Activated T-helper 1 cell treated with anti-CD3 and anti-CD28 coated beads, Interleukin-12 subunit alpha, Interleukin-12 subunit beta, Interleukin-2, Interleukin-4 antibody, amounts not matched to agents 30 ng/mL and 10 ng/mL and 1 ng/mL, durations not matched to agents 14 hours and 24 hours and 36 hours (primary cell): ENCODE measurements at places on chromosomes 12 and 14.

DNA sequence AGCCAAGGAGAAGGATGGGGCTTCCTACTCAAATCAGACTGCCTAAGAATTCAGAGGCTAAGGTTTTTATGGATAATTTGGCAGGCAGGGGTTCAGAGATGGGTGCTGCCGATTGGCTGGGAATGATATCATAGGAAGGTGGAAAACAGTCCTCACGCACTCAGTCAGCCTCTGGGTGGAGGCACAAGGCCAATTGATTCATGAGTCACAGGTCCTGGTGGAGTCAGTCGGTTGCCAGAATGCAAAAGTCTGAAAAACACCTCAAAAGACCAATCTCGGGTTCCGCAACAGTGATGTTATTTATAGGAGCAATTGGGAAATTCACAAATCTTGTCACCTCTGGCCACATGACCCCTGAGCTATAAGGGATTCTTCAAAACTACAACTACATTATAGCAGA lies 105.5 kb downstream of the GXYLT1 start:
- DNase-seq: no peak

GRCh38 chr12:96070670-96071279 lies 35.4 kb upstream of the LTA4H start:
- no peak for DNase-seq

DNA sequence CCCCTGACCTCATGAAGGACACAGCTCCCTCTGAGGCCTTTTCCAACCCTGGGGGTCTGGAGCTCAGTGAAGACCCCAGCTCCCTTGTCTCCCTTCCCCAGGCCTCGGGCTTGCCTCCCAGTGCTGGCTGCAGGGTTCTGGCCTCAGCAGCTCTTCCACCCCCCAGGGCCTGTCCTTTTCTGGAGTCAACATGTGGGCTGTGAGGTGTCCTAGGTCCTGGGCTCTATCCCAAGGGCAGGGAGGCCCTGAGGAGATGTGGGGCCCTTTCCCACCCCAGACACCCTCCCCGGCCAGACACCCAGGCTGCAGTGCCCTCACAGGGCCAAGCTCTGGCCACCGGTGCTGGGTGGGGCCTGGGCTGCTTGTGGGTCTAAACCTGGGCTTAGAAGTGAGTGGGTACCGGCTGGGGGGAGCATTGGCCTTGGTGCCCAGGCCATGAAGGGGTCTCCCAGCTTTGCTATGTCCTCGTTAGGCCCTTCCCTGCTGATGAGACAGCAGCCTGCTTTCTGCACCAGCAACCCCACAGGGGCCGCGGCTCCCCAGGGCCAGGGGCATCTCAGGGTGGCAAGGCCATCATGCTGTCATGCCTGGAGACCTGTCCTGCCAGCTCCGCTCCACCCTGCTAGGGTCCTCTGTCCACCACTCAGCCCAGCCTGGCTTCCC lies 2.7 kb upstream of the CRIP2 start:
- DNase-seq: no peak

- DNase-seq: no peak
These were observed 160.4 kb downstream of the TTC7B start for GRCh38 chr14:90655829-90656228.

- DNase-seq: no peak
These were observed 68.6 kb downstream of the EEA1 start for GRCh38 chr12:92860521-92860920.

DNA sequence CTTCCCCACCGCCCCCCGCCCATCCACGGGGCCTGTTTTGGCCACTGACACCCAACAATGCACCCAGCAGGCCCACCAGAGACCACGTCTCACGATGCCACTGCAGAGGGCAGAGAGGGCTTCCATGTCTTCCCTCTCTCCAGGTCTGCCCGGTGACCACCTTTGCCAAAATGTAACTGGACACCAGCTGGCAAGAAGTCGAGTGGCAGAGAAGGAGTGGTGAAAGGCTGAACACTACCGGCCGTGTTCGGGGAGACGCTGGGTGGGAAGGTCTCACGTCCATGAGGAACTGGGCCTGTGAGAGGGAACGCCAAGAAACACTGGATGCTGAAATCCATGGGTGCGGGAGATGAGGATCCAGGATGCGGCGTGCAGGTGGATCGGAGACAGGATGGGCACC lies 308.2 kb downstream of the ADGRD1 start:
- no peak for DNase-seq

DNA sequence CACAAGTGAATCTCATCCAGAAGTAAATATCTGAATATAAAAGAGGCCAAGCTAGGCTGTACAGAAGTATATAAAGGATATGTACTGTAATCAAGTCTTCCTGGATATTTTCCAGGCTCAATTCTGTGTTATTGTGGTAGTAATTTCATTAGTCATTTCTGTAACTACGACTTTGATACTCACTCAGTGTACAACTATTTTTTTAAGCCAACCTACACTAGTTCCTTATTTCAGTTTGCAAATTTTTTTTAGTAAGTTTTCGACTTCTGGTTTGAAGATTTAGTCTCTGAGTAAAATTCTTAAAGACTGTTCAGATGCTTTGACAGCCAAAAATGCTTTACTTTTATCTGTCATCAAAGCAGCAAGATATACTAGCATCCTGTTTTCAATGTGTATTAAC lies 130.8 kb downstream of the CAPZA3 start:
- DNase-seq: no peak

DNA sequence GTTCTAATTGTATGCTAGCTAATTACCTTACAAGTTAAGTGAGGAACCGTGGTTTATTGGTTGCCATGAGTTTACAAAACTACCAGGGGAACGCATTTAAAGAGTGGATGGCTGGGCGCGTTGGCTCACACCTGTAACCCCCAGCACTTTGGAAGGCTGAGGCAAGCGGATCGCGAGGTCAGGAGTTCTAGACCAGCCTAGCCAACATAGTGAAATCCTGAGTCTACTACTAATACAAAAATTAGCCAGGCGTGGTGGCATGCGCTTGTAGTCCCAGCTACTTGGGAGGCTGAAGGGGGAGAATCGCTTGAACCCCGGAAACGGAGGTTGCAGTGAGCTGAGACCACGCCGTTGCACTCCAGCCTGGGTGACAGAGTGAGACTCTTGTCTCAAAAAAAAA lies 2.2 kb downstream of the EIF5 start:
- DNase-seq: no peak

GRCh38 chr14:92755495-92755894 lies 7.1 kb upstream of the LGMN start:
- no peak for DNase-seq

GRCh38 chr14:90523544-90523943 lies 126.7 kb downstream of the CALM1 start:
- no peak for DNase-seq

DNA sequence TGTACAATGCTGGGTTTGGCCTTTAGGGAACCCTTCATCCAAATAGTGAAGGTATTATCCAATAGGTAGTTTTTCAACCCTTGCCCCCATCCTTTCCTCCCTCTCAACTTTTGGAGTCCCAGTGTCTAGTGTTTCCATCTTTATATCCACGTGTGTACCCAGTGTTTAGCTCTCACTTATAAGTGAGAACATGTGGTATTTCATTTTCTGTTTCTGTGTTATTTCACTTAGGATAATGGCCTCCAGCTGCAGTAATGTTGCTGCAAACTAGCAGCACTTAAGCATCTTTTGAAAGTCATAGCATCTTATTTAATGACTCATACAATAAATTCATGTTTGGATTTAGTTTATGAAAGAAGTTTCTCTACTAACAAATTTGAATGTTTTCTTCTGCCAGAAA lies 442.5 kb downstream of the NELL2 start:
- DNase-seq: no peak

DNA sequence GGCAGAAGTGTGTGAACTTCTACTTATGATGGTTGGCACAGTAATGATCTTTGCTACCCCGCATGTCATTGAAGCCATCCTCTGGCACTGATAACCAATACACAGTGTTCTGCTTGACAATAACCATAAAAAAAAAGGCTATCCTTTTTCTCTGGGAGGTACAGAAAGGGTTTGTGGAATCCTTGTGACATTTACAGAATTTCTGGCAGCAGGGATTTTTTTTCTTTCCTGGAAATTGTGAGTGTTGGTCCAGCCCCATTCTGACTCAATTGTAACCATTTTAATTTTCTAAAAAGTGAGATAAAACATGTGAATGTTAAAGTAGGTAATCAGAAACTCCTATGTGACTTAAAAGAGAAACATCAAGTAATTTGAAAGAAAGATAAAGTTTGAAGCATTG lies 943.8 kb downstream of the TMTC2 start:
- DNase-seq: no peak

DNA sequence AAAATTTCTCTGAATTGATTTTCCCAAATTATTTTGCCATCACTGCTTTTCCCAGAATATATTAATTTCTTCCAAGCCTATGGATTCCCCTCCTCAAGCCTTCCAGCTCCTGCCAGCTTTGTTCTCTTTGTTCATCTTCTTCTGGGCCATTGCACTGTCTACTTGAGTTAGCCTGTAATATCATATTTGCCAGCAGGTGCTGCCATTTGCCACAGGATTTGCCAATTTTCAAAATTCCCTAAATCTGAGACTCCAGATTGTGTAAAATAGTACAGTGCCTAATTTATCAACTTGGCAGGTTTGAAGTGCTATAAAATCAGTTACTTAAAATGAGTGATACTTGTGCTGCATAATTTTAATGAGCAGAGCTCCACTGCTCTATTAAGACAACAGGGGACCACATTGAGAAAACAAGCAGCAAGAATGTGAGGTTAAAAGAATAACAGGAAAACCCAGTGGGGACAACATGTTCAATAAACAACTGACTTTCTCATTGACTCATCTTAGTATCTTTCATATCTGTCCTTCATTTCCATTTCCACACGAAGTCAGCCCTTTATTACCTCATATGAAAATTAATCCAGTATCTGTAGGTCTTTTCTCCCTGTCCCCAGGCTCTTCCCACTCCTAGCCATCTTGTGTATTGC lies 84.6 kb upstream of the CCDC196 start:
- DNase-seq: no peak

- DNase-seq: no peak
These were observed 31.3 kb upstream of the ISM2 start for GRCh38 chr14:77529963-77530362.

DNA sequence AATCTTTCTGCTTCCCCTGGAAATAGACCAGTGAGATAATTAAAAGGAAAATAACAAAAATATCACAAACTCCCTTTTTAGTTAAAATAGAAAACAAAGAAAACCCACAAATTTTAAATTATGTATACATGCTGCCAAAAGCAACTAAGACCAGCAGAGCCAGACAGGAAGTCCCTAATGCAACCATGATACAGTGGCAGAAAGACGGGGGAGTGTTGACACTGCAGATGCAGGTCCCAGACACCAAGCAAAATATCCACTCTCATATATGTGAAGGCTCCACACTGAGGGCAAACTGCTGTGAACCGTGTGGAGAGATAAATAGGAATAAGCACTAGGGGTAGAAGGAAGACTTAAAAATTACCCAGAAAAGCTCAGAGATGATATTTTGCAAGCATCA lies 401.0 kb downstream of the BTG1 start:
- no peak for DNase-seq

DNA sequence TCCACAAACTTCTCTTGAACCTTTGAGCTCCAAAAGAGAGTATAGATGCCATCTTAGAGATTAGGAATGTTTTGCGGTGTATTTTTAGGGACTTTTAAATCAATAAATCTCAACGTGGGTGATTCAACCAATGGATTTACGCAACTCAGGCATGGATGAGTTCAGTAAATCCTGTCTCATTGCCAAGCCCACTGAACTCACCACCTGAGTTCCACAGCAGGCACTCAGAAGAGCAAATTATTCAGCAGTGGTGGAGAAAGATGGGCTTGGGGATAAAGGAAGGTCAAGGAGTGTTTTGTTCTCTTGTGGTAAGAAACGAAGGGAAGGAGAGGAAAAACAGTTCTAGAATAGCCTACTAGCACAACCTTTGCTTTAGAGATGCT lies 68.7 kb upstream of the HMGA2 start:
- no peak for DNase-seq
